ENCODE measurements at places on chromosomes 5 and 9.

GRCh38 chr5:142296914-142297417 is 27.9 kb downstream of the SPRY4 start:
- DNase-seq: no peak

DNA sequence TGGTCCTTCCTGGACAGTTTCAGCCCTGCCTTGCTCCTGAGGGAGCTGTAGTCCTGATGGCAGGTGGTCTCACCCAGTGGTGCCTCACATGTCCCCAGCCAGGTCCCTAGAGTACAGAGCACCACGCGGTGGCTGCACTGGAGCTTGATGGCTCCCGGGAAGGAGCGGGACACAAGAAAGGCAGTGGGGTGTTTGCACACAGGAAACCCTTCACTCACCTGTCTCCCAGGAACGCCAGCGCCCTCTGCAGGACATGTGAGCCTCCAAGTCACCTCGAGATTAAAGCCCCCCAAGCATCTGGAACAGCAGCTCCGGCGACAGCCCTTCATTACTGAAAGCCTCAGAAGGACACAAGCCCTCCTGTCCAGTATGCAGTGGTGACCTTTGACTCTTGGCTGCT is 19.9 kb upstream of the TMEM250 start:
- DNase-seq: no peak

GRCh38 chr9:89489548-89490530 is 8.1 kb downstream of the SEMA4D start:
- no peak for DNase-seq

- no peak for DNase-seq
These were observed at the start of gene PLEKHG4B for GRCh38 chr5:91556-92263. Gene PLEKHG4B, plus strand, starts transcription at chr5:92168. Its CDS starts 64 bp downstream, at chr5:92232.

- DNase-seq: no peak
These were observed 1251.4 kb upstream of the CDH6 start for GRCh38 chr5:29942089-29942488.

DNA sequence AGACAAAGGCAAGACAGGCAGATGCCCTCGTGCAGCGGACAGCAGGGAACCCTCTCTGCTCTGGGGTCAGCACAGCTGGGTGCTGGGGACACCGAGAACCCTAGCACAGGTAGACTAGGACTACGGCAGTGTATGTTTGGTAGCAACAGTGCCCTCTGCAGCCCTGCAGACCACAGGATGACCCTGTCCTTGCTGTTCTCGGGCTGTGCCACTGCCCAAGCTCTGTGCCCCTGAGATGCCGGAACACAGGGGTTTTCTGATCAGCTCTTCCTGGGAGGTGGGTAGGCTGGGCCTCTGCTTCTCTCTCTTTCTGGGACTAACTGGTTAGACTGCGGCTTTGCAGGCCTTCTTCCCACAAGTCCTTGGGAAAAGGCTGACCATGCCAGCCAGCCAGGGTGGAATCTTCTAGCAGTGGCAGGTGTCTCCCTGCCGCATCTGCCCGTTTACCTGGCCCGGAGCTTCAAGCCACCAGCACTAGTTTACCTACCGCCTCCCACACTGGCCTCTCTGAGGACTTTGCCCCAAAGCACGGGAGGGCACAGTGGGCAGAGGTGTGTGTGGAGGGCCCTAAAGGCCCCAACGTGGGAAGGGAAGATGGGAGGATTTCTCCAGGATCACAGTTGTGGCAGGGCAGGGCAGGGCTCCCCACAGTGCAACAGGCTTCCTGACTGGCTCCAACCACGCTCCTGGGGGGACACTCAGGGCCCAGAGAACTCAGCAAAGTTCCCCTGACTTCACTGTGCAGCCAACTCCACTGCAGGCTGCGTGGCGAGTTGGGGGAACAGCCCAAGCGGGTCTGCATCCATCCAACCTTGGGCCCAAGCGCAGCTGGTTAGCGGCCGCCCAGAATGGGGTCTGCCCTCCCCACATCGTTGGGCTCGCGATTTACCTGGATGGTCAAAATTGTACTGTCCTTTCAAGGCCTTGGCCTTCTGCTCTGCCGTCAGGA is 1.2 kb downstream of the UCK1 start:
- DNase-seq: no peak

DNA sequence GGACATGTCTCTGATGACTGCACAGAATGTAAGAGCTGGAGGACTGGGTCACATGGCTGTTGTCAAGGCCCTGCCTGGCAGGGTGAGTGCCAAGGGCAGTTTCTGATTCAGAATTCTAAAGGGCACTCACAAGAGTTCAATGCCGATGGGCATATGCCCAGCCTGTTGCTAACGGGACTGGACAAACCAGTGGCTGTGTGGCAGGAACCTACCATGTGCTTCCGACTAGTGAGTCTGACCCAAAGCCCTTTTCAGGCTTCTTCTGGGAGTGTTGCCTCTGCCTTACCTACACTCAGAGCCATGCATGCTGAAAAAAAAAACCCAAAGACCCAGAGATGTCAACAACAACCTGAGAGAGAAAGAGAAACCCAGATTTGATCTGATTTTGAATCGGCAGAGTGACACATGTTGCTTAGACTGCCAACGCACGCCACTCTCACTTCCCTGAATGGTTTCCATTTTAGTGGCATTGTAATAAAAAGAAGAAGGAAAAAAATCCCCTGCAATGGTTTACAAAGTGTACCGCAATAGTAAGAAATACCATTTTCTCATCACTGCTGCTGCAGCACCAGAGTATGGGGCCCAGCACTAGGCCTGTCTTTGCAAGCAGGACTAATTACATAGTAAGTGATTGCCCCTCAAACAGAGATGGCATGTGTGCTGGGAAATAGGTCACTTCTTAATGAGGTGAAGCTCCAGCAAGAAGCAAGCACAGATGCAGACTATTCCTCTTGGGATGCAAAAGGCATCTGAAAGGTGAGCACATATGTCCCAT is 194.3 kb downstream of the PALM2AKAP2 start:
- peak; percentile 80 for DNase-seq

DNA sequence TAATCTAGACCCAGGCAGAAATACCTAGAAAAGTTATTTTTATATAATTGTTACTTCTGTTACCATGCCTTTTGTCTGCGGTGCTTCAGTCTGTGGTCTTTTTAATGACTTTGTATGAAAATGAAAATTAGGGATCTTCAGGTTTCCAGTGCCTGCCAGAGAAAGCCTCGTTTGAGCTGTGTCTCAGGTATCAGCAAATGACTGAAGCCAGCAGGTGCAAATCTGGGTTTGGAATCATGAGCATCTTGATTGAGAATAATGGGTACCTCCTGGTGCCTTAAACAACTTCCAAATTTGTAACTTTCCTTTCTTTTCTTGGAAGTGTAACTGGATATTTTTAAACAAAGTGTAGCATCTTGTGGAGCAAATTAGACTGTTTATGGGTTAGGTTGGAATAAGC is 4.3 kb downstream of the ZBTB34 start:
- no peak for DNase-seq

Measured in MM.1S (cell line).